Panc1 (cell line): ENCODE measurements at places on chromosomes 6 and 20.

- DNase-seq: no peak
Observed at GRCh38 chr6:37531437-37532036, 31.8 kb upstream of the CCDC167 start.

DNA sequence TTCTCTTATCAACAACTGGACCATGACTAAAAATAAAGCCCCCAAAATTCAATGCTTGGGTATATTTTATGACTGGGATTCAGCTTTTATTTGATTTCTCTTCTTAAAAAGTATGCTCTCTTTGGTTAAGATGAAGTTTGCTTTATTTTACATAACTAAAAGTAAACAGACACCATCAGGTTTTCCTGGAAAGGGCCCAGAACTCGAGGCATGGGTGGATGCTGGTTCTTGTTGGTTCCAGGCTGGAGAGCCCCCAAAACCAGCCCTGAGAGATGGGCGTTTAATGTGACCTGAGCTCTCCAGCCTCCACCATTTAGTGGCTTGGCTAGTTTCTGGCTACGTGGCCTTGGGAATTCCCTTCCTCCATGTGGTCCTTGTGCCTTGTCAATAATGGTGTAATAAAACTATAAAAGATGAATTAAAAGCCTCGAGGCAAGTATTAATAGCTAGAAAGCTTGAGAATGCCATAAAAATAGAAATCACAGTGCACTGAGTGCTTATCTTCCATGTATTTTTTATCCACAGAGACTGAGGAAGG lies 34.1 kb downstream of the BANF2 start:
- DNase-seq: no peak

GRCh38 chr6:43886717-43887339 lies 116.8 kb downstream of the VEGFA start:
- DNase-seq: no peak

GRCh38 chr6:117441824-117442264 lies 16.1 kb upstream of the ROS1 start:
- DNase-seq: no peak

GRCh38 chr6:152232501-152233151 lies 404.5 kb downstream of the SYNE1 start:
- no peak for DNase-seq

GRCh38 chr6:15364401-15365037 lies 118.7 kb downstream of the JARID2 start:
- no peak for DNase-seq

DNA sequence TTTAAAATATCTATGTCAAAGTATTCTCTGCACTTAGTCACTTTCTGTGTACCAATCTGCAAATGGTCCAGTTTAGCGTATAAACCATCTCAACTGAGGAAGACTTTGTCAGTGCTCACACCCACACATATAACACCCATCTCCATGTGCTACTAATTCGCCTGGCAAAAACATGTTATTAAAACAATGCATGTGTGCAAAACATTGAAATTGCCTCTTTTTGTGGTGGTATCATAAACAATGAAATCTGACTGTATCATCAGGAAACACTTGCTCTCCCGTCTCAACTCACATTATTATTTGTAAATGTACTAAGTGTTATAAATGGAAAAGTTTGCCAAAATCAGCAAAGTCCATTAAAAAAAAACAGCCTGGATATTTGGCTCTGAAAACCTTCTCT lies 105.9 kb upstream of the FOXC1 start:
- DNase-seq: no peak
